Lung microvascular endothelial cell (primary cell): ENCODE measurements at places on chromosomes 1 and 21.

DNA sequence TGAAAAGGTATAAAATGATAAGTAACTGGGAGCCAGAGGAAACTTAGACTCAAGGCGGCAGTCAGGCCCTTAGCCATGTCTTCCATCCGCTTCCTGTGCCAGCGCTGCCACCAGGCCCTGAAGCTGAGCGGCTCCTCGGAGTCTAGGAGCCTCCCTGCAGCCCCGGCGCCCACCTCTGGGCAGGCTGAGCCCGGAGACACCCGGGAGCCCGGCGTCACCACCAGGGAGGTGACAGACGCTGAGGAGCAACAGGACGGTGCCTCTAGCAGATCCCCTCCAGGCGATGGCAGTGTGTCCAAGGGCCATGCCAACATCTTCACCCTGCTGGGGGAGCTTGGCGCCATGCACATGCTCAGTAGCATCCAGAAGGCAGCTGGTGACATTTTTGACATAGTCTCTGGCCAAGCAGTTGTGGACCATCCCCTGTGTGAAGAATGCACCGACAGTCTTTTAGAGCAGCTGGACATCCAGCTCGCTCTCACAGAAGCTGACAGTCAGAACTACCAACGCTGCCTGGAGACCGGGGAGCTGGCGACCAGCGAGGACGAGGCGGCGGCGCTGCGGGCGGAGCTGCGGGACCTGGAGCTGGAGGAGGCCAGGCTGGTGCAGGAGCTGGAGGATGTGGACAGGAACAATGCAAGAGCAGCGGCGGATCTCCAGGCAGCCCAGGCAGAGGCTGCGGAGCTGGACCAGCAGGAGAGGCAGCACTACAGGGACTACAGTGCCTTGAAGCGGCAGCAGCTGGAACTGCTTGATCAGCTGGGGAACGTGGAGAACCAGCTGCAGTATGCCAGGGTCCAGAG is at the start of gene BECN2:
BECN2 (plus strand) TSS at position 76 of the 803 bp plus-strand sequence; CDS start at position 76, 0 bp downstream.
- DNase-seq, result no peak

GRCh38 chr1:185720633-185721272 is 13.4 kb upstream of the HMCN1 start:
- peak; percentile 82 for DNase-seq

DNA sequence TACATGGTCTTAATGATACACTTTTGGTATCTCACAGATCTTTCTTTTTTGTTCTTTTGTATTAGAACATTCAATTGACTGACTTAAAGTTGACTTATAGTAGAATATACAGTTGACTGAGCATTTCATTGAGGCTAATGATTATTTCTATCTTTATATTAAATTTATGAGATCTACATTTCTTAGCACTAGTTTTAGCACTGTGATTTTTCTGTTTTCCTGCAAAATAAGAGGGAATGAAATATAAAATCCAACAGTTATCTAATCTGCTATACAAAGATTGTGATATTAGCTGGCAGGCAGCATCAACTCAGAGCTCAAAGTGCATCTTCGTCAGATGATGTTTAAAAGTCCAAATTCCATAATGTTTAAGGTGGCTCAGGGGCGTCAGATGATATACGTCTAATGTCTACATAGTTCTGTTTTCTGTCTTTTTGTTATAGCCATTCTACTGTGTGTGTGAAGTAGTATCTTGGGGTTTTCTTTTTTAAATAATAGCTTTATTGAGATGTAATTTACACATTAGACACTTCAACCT is 85.4 kb downstream of the ATG4C start:
- no peak for DNase-seq

- no peak for DNase-seq
Measured at GRCh38 chr1:2439369-2439768, 27.0 kb upstream of the PEX10 start.

- DNase-seq, result peak; percentile 90
Measured at GRCh38 chr1:1554926-1555915, 14.8 kb upstream of the TMEM240 start.
